Left kidney (tissue), 8 donors: ENCODE measurements at places on chromosomes 7 and 10.

DNA sequence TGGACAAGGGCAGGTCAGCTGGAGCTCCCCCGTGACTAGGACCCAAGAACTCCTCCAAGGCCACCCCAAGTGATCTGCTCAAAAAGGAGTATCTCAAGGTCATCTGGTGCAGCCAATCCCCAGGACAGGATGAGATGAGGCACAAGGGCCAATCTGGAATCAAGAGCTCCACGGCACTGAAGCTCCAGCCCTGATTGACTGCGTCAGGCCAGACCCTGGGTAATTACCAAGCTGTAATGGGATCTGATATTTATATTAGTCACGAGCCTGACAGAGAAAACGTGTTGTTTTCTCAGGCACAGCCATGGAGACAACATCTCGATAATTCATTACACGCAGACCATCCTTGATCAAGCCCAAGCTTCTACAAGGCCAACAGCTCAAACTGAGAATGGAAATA is 4.2 kb downstream of the KCNMA1 start:
- no peak for DNase-seq

DNA sequence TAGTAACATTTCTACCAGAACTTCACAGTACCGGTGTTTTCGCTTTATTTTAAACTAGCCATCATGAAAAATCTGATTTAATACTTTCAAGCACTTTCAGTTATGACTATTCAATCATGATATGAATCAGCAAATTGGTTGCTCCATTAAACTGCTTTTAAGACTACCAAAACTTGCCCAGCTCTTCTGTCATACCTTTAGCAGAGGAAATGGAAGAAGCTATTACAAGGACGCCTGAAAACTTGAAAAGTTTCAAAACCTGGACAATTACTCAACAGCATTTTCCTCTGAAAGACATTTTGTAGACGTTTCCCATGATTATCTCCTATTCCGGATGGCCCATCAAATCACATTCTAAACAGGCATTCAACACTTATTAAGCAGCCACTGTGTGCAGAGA is 2.0 kb downstream of the JAZF1 start:
- no peak for DNase-seq

- DNase-seq, result no peak
Measured at GRCh38 chr10:50882540-50882983, 2.9 kb downstream of the A1CF start.

DNA sequence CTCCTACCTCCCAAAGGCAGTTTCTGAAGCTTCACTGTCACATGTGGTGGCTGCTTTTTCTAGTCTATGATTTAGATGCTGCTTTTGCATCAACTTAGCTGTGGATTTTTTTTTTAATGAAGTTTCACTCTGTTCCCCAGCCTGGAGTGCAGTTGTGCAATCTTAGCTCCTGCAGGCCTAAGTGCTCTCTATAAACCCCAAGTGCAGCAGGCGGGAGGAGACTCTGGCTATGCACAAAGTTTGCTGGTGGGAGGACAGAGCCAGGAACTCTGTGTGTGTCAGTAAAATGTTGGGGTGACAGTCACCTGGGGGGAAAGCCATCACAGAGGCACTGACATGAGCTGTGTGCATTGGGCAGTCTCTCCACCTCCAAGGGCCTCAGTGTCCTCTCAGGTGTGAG is 138.8 kb upstream of the FAM20C start:
- DNase-seq, result no peak

GRCh38 chr7:129431911-129432643 is 2.2 kb upstream of the STRIP2 start:
- DNase-seq, result no peak

DNA sequence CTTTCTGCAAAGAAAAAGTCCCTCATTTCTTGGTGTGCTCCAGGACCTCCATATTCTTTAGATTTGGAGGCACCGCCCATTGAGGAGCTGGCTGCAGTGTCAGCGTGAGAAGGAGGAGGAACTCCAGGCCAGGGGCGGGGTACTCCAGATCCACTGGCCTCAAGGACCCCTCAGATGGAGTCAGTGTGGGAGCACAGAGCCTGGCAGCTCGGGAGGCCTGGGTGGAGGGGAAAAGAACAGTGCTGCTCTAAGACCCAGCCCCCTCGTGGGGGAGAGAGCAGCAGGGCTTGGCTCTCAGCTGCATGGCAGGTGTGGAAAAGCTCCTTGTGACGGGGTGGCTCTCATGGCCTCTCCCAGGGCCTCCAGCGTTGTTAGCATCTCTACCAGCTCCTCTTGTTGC is 70.5 kb downstream of the ITGB1 start:
- DNase-seq, result no peak

GRCh38 chr7:115682507-115682906 is 348.1 kb downstream of the TFEC start:
- DNase-seq, result no peak

DNA sequence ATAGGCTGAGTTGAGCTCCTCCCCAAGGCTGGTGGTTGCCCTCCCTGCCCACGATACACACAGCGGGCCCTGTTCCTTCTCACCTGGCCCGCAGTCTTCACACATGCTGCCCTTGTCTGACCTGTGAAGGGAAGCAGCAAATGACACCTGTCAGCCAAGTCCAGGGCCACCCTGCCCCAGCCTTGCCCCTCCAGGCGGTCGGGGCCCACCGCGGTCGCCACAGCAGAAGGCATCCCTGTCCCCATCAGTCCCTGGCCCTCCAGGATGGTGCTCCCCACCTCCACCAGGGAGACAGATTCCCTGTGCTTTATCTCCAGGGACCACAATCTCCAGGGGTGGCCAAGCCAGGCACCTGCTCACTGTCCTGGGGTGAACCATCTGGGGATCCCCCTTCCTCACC is 81.2 kb upstream of the TMEM248 start:
- no peak for DNase-seq

DNA sequence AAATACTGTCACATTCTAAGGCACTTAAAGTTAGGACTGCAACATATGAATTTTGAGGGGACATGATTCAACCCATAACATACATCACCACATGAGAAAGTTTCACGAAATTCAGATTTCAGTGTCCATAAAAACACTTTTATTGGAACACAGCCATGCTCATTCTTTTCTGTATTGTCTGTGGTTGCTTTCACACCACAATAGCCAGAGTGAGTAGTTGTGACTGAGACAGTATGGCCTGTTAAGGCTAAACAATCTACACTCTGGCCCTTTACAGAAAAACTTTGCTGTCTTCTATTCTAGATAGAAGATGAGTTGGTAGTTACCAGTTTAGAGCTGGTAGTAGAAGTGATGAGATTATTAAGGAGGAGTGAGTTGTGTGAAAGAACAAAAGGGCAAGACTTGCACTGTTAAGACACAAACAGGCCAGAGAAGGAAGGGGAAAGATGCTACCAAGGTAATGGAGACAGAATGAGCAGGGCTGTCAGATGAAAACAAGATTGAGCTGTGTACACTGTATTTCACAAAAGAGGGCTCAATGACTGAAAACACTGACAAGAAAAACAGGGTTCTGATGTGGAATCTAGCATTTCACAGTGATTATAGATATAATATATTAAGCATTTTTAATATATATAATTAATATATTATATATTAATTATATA is 108.6 kb downstream of the PPP1R3A start:
- no peak for DNase-seq

DNA sequence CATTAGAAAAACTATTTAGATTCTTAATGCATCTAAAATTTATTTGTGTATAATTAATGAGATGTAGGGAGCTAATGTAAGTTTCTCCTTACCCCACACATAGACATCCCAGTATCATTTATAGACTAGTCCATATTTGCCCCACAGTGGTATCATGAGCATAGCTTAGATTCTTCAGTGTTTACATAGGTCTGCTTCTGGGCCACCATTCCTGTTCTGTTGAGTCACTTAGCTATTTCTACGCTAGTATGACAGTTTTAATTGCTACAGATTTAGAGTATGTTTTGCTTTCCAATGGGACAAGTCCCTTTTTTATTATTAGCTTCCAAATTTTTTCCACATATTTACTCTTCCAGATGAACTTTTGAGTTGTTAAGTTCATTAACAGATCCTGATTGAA is 69.4 kb downstream of the MCMBP start:
- no peak for DNase-seq

DNA sequence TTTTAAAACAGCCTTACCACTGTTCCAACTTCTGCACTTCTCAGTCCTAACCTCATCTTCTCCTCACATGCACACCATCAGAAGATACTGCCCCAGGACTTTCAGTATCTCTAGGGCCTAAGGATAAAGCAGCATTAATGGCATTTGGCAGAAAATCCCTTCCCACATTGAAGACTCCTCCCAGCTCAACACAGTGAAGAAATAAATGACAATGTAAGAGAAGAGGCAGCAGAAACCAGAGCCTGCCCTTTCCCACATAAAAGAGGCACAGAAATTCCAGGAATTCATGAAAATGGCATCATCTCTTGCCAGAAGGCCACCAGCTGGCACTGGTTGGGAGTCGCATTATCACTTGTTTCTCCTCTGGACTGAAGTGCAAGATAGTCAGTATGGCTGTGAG is 3.7 kb downstream of the GCC1 start:
- DNase-seq, result no peak

- no peak for DNase-seq
Measured at GRCh38 chr10:120632047-120632446, 175.0 kb downstream of the PLPP4 start.

- DNase-seq, result no peak
Measured at GRCh38 chr10:3395458-3395861, 222.9 kb upstream of the PITRM1 start.

GRCh38 chr10:3606309-3606708 is 178.7 kb downstream of the KLF6 start:
- DNase-seq, result no peak

- no peak for DNase-seq
Measured at GRCh38 chr7:30617359-30617758, 22.7 kb downstream of the GARS1 start.

- DNase-seq, result no peak
Measured at GRCh38 chr10:18429335-18429734, 222.1 kb downstream of the NSUN6 start.

DNA sequence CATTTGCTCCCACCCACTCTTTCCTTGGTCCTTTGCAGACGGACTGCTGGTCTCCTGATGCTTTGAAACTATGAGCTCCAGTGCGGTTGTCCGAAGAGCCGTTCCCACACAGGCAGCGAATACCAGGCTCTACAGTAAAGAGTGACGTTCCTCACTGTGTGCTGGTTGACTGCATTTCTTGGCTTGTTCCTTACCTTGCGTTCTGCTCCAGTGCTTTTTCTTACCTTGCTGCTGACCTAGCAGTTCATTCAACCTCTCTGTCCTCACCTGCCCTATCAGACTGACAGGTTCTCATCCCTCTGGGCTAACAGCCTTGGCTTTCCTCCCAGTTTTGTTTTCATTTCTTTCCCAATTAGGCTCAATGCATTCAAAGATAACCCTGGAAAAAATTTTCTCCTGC is 214.8 kb downstream of the TMEM178B start:
- no peak for DNase-seq

- DNase-seq, result no peak
Measured at GRCh38 chr10:70772627-70773026, 12.6 kb downstream of the TBATA start.

DNA sequence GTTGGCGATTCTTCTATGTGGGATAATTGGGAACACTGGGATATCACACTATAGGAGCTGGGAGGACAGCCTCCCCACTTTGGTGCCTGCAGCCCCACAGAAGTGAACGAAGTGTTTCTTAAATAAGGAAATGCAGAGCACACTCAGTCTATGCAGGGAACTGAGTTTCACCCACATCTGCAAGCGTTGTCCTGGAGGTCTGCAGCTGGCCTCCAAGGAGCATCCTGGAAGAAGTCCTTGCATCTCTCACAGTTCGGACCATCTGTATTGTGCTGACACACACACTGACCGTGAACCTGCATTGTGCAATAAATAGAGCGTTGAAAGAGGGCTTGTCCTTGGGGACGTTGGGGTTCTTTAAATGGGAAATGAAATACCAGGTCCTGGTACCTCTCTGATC is 25.8 kb downstream of the LAMB4 start:
- DNase-seq, result no peak

- no peak for DNase-seq
Measured at GRCh38 chr10:24858288-24859270, 93.8 kb downstream of the PRTFDC1 start.

GRCh38 chr7:1555813-1556543 is at the start of gene TMEM184A:
Gene TMEM184A (minus strand): TSS chr7:1556205. CDS start chr7:1555484, 721 bp downstream.
- DNase-seq, result peak; percentile 66

DNA sequence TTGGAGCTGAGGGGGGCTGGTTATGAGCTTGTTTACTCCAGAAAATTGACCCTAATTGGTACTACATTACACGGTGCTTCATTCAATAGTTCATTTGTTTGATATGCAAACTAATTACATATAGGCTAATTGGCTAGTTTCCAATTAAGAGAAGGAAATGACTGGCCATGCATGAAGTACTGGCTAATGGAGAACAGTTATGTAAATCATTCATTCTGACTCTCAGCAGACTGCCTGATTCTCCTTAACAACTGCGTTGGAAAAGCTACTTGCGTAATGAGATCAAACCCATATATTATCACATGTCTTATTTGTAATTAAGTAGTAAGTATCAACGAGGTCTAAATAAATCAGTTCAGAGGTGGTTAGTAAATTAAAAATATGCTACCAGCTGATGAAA is 81.8 kb upstream of the CTTNBP2 start:
- no peak for DNase-seq

GRCh38 chr10:57320416-57320815 is 947.3 kb downstream of the IPMK start:
- DNase-seq, result no peak

- DNase-seq, result no peak
Measured at GRCh38 chr10:99593312-99593711, 26.9 kb downstream of the SLC25A28 start.

DNA sequence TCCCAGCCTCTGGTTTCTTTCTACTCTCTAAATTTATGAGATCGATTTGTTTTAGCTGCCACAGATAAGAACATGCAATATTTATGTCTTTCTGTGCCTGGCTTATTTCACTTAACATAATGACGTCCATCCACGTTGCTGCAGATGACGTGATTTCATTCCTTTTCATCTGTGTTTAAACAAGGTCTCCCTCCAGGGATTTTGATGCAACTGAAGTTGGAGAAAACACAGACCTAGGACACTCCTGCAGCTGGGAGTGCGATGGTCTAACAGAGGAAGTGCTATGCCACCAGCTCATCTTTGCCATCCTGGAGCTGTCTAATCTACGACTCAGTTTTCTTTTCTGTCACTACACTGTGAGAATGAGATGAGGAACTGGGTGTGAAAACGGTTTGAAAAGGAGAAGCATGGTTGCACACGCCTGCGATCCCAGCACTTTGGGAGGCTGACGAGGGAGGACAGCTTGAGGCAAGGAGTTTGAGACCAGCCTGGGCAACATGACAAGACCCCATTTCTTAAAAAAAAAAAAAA is 1.5 kb upstream of the KCTD7 start:
- no peak for DNase-seq
